HCT116 (cell line): ENCODE measurements at places on chromosomes 11 and 22. TPM values are rescaled to one million over a fixed set of nuclear protein-coding genes. Genes with fewer than 3 reads are reported as not detected.

SEC14L6 gene
- total RNA-seq = not detected

TEX54 gene
- total RNA-seq = not detected

KCNC1 gene
- total RNA-seq = 0.12 TPM

PANX3 gene
- not detected for total RNA-seq

APOBEC3H gene
- total RNA-seq = 1.8 TPM

SCUBE2 gene
- total RNA-seq = 1.3 TPM

APOL6 gene
- total RNA-seq = 0.84 TPM

FAM180B gene
- not detected for total RNA-seq
